ENCODE measurements at places on chromosomes 16 and 17.

DNA sequence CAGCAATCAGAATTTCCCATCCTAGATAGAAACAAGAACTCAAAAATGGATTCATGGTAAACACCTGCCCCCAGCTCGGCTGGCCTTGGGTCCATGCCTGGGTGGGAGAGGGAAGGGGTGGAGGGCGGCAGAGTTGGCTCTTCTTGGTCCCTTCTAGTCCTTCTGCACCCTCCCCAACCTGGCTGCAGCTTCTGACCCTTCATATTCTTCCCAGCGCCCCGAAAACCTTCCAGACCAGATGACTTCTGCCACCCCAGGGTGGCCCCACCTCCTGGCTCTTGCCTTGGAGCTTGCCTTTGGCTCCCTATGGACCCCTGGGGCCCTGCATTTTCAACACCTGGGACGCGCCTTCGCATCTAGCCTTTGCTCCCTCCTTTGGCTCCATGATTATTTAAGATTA lies 5.4 kb upstream of the GJD3 start:
- no peak for DNase-seq

DNA sequence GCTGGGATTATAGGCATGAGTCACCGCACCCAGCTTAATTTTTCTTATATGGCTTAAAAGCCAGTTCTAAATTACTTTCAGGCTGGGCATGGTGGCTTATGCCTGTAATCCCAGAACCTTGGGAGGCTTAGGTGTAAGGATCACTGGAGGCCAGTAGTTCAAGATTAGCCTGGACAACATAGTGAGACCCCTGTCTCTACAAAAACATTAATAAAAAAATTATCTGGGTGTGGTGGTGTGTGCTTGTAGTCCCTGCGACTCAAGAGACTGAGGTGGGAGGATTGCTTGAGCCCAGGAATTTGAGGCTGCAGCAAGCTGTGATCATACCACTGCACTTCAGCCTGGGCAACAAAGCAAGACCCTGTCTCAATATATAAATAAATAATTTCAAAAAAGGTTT lies 10.8 kb upstream of the SMARCD2 start:
- no peak for DNase-seq

GRCh38 chr17:78211032-78211431 lies 3.0 kb upstream of the BIRC5 start:
- DNase-seq, result no peak

GRCh38 chr17:16419074-16419928 lies 3.9 kb downstream of the TRPV2 start:
- DNase-seq, result no peak

DNA sequence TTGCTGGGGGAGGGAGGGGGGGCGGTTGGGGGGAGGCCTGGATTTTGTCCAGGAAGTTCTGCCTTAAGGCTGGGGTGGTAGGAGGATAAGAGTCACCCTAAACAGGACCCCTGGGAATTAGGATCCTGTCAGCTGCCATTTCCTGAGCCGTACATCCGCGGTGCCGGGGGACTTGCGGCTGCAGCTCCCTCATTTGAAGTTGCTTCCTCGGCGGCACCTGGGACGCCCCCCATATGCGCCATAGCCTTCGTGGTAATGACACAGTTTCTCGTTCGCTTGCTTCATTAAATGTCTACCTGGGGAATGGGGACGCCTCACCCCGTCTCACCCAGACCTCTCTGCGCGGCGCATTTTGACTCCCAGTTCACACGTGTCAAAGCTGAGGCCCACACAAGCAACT lies 55.1 kb upstream of the PABPN1L start:
- DNase-seq, result no peak
